ENCODE measurements at places on chromosomes 12 and 14. TPM values are rescaled to one million over a fixed set of nuclear protein-coding genes. Genes with fewer than 3 reads are reported as not detected.

Gene TTLL5
- 46.2 TPM for total RNA-seq

- DNase-seq = no peak
Observed at GRCh38 chr12:26863515-26863914, 30.5 kb upstream of the ITPR2 start.

- DNase-seq = no peak
Observed at GRCh38 chr14:59294662-59294992, 106.2 kb downstream of the DAAM1 start.

Gene PPP1R36
- 0.73 TPM for total RNA-seq

DNA sequence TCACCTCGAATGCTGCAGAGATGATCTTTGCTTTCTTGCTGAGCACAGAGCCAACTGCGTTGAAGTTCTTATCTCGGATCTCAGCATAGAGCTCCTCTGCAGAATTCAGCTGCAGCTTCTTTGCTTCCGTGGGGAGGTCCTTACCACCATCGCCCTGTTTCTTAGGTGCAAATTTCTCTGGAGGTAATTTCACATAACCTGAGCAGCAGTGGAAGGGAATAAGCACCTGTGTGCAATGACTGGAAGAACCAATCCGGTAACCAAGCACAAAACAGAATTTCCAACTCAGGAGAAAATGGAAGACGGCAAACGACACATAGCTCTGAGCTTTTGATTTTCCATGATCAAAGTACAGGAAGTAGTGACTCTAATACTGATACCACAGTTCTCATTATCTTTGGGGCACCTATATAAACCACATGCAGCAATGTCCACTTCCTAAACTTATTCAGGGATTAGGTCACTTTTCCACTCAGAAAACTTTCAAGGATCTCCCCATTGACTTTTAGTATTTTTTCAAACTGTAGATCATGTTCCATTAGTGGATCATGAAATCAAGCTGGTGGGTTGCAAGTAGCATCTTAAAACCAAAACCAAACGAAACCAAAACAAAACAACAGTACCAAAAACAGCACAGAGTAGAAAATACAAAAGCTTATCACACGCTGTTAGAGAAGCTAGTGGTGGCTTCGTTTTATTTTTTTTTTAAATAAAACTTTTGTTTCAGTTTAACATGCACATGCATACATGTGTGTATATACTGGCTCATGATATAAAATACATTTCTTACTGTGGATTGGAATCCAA is 18.9 kb upstream of the DIABLO start:
- DNase-seq = no peak

- no peak for DNase-seq
Observed at GRCh38 chr12:49646871-49647654, 23.7 kb downstream of the PRPF40B start.

- peak; percentile 41 for DNase-seq
Observed at GRCh38 chr14:92585981-92586937, 72.7 kb downstream of the RIN3 start.

GRCh38 chr14:60679566-60680258 is 30.4 kb upstream of the SIX1 start:
- DNase-seq = no peak

DNA sequence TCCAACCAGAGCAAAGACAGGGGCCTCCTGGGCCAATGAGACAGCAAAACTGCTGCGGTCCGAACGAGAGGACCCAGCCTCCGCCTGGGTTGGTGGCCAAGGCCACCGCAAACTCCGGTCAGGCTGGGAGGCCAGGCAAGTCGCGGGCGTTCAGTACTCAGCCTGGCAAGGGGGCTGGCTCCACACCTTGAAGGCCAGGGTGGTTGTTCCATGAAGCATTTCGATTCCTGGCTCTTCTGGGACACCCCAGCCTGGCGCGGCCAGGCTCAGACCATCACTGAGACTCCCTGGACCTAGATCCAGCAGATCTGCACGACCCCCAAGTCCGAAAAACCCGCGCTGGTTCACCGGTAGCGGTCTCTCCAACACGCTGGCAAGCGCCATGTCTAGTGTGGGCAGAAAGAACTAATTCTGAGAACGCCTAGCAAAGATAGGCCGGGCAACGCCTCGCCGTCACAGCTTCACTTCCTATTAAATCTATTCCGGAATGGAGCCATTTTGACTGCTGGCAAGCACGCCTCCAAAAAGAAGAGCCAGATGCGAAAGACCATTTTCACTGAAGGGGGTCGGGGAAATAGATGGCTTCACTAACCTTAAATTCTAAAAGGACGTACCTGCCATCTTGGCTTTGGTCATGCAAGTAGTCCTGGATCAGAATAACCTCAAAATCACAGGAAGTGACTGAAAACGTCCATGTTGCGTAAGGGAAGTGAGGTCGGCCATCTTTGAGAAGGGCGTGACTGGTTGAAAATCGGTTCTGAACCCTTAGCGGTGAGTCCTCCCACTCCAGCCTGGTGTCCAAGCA is at the start of gene PSMB5:
PSMB5 (minus strand) TSS at position 403 of the 805 bp plus-strand sequence; CDS start at position 384, 19 bp downstream.
- peak; percentile 92 for DNase-seq

Gene GSC
- not detected for total RNA-seq

Gene ARMH4
- 2.1 TPM for total RNA-seq

Gene RHOJ
- total RNA-seq = 65.8 TPM

- DNase-seq = no peak
Observed at GRCh38 chr12:1069846-1070245, 78.8 kb downstream of the ERC1 start.

- no peak for DNase-seq
Observed at GRCh38 chr12:58860788-58861240, 59.5 kb downstream of the LRIG3 start.

Gene SRRM4
- not detected for total RNA-seq

GRCh38 chr14:68681256-68682011 is 111.4 kb downstream of the ZFP36L1 start:
- no peak for DNase-seq

- no peak for DNase-seq
Observed at GRCh38 chr12:102169922-102170621, 27.6 kb downstream of the PMCH start.

Gene BEGAIN
- 0.13 TPM for total RNA-seq

GRCh38 chr12:28460420-28461130 is 270.3 kb downstream of the CCDC91 start:
- DNase-seq = no peak

Gene C12orf54
- total RNA-seq = not detected

Gene SYCP3
- total RNA-seq = under 0.01 TPM

DNA sequence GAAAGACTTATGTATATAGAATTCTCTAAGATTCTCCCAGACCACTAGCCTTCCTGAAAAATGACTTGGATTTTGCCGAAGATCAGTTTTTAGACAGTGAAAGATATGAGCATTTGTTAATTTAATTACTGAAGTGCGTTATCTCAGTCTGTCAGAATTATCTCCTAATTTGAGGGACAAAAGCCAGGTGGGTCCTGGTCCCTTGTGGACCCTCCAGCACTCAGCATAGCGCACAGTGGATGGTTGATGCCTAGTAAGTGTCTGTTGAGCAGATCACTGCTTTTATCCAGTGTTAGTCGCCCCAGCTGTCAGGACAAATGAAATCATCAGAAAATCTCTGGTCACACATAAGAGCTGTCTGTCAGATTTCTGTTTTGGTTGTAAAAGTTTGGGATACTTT is 80.4 kb downstream of the EML1 start:
- DNase-seq = no peak

- no peak for DNase-seq
Observed at GRCh38 chr12:89400415-89400814, 48.1 kb upstream of the DUSP6 start.

- no peak for DNase-seq
Observed at GRCh38 chr14:103738701-103739451, 23.3 kb downstream of the ZFYVE21 start.

- DNase-seq = no peak
Observed at GRCh38 chr12:91271185-91271584, 88.6 kb upstream of the DCN start.

GRCh38 chr12:46944771-46945170 is 119.0 kb upstream of the SLC38A4 start:
- no peak for DNase-seq

GRCh38 chr12:68832504-68832867 is 24.5 kb downstream of the MDM2 start:
- DNase-seq = no peak

GRCh38 chr12:127548123-127548553 is 718.8 kb upstream of the TMEM132C start:
- DNase-seq = no peak

Gene WASHC4
- 157 TPM for total RNA-seq

Gene PRB2
- total RNA-seq = not detected

- DNase-seq = no peak
Observed at GRCh38 chr14:74637178-74637550, 25.1 kb upstream of the LTBP2 start.

Gene ADCY6
- total RNA-seq = 40.6 TPM

GRCh38 chr12:108289350-108290161 is 49.6 kb downstream of the CMKLR1 start:
- no peak for DNase-seq

GRCh38 chr14:50123062-50123461 is 6.7 kb upstream of the VCPKMT start:
- no peak for DNase-seq
